ENCODE measurements at places on chromosomes 3 and 15.

- DNase-seq, result no peak
Measured at GRCh38 chr3:119652306-119653033, 7.9 kb downstream of the POPDC2 start.

DNA sequence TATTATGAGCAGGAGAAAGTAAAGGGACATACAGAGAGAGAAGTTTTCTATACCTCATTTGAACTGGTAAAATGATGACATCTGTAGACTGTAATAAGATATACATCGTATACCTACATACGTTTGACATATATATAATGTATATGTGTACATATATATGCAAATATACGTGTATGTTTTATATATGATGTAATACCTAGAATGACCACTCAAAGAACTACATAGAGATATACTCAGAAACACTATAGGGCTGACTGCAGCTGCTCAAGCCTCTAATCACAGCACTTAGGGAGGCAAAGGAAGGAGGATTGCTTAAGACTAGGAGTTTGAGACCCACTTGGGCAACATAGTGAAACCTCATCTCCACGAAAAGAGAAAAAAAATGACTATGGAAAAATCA lies 48.5 kb upstream of the MCTP2 start:
- no peak for DNase-seq

DNA sequence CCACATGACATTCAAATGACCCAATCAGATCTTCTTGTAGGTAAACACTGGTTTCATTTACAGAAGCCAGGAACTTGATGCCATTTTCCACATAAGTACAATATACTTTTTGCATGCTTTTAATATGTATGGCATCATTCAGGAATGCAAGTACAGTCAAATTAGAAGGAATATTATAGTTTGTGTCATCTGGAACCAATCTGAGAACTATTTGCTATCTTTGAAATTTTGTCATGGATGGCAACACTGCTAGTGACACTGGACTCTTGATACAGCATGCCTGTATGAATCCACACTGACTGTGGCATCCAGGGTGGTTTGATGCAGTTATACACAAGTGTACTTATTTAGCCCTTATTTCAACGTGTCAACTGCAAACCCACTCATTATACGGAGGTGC lies 141.6 kb downstream of the EBLN2 start:
- no peak for DNase-seq

- DNase-seq, result no peak
Measured at GRCh38 chr3:35641920-35642527, 2.7 kb downstream of the ARPP21 start.

GRCh38 chr15:80803580-80804525 lies 24.7 kb downstream of the CEMIP start:
- DNase-seq, result no peak

GRCh38 chr3:53067567-53067966 lies 21.7 kb upstream of the SFMBT1 start:
- DNase-seq, result no peak

- no peak for DNase-seq
Measured at GRCh38 chr3:141412087-141412935, 44.0 kb downstream of the ZBTB38 start.

DNA sequence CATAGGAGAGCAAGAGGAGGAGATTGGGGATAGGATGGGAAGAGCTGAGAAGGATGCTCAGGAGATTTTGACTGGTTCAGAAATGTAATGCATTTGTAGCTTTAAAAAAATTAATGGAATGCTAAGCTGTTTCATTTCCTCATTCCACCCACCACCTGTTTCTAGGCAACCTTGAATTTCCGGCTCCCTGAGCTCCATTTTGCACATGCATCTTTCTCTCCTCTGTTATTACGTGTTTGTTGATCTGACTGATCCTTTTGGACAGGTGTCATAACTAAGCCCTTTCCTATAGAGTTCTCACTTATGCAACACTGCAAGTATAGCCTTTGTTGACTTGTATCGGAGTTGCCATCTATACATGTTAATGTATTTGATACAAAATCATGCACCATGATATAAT lies 4.3 kb downstream of the TMPRSS7 start:
- DNase-seq, result no peak

GRCh38 chr3:59247402-59247841 lies 197.6 kb upstream of the CFAP20DC start:
- DNase-seq, result no peak

DNA sequence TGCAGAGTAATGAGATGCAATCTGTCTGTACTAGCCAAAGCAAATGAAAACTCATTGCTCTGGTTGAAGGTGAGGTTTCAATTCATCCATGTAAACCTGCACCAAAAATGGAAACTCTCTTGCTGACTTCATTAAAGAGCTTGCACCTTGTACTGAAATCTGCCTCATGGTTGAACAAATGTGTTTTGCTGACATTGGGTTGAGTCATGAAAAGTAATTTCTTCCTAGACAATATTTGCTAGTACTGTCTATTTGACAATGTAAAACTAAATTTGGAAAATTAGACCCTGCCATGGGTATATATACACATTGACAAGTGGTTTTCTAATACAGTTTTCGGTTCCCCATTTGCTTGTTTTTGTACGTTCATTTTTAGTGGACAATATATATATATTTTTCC lies 33.3 kb downstream of the RYR3 start:
- no peak for DNase-seq

GRCh38 chr3:108479224-108479623 lies 31.2 kb downstream of the MYH15 start:
- DNase-seq, result no peak

GRCh38 chr3:172617976-172618375 lies 92.9 kb downstream of the NCEH1 start:
- DNase-seq, result no peak

GRCh38 chr3:71202848-71203533 lies 380.5 kb downstream of the FOXP1 start:
- DNase-seq, result no peak

DNA sequence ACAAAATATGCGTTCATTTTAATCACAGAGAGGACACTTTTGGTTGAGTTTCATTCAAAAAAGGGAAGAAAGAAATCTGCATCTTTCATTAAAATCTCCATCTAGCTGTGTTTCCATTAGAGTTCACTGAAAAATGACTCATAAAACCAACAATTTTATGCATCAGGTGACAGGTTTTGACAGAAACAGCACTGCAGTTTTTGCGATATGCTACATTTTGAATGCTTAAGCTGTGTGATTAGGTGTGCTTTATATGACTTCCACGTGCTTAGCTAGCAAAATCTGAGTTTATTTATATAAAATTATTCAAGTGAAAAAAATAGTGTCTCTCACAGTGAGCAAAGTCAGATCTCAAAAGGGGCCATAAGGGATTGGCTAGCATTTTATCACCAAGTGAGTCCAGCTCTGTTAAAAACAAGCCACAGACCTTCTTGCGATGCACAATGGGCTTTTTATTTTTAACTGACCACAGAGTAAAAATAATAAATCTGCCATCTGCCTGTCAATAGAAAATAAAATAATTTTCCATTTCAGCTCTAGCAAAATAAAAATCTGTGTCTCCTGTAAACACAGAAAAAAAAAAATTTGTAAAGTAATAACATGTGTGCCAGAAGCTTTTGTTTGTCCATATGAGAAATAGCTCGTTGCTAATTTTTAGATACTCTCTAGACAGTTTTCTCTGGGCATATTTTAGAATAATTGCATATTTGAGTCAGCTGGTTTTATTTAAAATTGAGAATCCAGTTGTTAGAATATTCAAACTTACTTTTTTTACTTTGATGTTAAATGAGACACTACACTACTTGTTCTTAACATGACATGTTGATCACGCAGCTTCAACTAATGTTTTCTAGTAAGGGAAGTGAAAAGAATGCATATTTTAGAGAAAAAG lies 409.8 kb downstream of the ROBO2 start:
- no peak for DNase-seq

DNA sequence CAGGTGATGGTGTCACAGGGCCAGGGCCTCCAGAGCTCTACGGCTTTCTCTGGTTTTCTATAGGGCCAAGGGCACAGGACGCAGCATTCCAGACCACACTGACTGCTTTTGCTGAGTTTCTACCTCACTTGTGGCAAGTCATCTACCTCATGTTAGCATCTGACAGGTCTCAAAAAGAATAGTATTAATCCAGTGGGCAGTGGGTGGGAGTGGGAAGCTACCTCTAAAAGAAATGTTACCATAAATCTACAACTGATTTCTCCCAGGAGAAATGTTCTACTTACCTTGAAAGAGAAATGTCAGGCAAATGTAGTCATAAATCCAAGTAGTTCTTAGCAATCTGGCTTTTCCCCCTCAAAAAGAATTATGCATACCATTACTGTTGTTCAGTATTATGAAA lies 55.7 kb upstream of the CCR4 start:
- no peak for DNase-seq

GRCh38 chr3:73535137-73535536 lies 89.6 kb downstream of the PDZRN3 start:
- DNase-seq, result no peak

GRCh38 chr3:46615050-46615775 lies 2.9 kb downstream of the FAM240A start:
- DNase-seq, result no peak

GRCh38 chr15:41603941-41604911 lies 45.2 kb downstream of the TYRO3 start:
- peak; percentile 50 for DNase-seq

DNA sequence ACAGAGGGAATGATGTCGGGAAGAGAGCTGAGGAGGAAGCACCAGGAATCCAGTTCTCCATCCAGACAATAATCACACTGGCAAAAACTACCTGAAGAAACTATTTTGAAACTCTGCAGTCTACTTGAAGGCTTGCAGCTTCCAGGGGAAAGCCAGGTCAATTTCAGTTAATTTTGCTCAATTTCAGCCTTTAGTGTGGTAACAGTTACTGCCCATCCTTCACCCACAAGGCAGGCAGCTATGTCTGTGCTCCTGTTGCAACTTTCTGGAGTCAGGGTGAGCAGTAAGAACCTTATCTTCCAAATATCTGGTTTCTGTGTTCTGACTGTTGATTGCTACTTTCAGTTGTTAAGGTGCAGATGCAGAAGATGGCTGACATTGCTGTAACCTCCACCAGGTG lies 221.7 kb downstream of the ADAMTS17 start:
- no peak for DNase-seq

GRCh38 chr15:69815793-69816192 lies 281.9 kb downstream of the TLE3 start:
- DNase-seq, result no peak

GRCh38 chr15:36658312-36658711 lies 78.9 kb downstream of the CDIN1 start:
- no peak for DNase-seq

GRCh38 chr3:64150623-64151207 lies 74.6 kb downstream of the PRICKLE2 start:
- DNase-seq, result no peak

DNA sequence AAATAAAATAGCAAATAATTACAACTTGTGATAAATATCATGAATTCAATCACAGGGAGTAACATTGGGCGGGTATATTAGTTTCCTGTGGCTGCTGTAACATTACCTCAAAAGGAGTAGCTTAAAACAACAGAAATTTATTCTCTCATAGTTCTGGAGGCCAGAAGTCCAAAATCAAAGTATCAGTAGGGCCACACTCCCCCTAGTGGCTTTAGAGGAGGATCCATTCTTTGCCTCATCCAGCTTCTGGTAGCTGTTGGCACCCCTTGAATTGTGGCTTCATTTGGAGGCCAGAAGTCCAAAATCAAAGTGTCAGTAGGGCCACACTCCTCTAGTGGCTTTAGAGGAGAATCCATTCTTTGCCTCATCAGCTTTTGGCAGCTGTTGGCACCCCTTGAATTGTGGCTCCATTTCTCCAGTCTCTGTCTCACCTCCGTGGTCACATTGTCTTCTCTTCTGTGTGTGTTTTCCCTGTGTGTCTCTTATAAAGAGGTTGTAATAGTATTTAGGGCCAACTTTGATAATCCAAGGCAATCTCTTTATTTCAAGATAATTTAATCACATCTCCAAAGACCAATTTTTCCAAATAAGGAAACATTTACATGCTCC lies 3.1 kb upstream of the CFAP20DC start:
- DNase-seq, result peak; percentile 9

GRCh38 chr3:61463191-61463590 lies 98.2 kb upstream of the PTPRG start:
- no peak for DNase-seq

DNA sequence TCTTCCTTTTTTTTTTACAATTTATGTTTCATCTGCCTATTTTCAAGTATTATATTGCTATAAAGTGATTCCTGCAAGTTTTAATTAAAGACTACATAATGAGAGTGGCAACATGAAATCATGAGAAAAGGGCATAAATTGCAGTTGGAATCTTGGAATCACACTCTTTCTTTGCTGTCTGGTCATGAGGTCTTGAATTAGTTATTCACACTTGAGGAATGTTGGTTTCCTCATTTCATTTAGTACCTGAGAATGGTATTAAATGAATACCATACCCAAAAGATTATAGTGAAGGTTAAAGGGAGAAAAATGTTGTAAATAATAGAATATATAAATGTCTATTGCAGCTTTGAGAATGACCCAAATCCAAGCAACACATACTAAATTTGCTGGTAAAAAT lies 25.8 kb upstream of the CNTN3 start:
- DNase-seq, result no peak

GRCh38 chr3:24522146-24522579 lies 27.5 kb upstream of the THRB start:
- DNase-seq, result no peak

DNA sequence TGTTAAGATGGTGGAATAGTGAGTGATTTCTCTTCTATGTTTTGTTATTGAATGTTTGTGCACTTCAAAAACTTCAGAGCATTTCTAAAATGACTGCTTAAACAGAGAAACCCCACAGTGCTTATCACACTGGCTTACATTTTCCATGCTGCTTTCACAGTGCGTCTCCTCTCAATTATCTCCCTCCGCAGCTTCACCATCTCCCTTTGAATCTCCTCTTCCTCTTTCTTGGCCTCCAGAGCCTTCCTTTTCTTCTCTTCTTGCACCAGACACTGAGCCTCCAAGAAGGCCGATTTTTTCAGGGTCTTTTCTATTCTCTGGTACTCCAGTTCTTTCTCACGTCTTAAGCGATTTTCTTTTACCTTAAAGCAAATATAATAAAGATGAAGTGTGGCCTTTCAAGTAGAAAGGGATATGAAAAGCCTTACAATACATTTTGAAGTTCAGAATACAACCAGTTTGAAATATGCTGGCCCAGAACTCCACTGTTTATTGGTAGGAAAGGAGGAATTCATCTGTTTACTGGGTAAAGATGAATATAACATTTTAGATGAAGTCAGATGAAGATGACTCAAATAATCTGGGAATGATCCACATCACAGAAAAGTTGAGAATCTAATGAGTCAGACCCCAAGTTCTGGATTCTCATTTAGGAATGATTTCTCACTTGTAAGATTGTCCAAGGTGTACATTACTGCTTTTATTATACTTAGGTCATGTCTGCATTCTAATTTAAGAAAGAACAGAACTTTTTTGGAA lies 21.4 kb downstream of the CCDC191 start:
- DNase-seq, result no peak

GRCh38 chr15:101828774-101829173 lies 16.8 kb downstream of the OR4F15 start:
- DNase-seq, result no peak

Measured in GDM1 (cell line).